Left renal pelvis (tissue), 4 donors: ENCODE measurements at places on chromosomes 7 and 10. TPM values are rescaled to one million over a fixed set of nuclear protein-coding genes. Genes with fewer than 3 reads are reported as not detected.

PRR15 gene
- 4.7 TPM for polyA plus RNA-seq

DNA sequence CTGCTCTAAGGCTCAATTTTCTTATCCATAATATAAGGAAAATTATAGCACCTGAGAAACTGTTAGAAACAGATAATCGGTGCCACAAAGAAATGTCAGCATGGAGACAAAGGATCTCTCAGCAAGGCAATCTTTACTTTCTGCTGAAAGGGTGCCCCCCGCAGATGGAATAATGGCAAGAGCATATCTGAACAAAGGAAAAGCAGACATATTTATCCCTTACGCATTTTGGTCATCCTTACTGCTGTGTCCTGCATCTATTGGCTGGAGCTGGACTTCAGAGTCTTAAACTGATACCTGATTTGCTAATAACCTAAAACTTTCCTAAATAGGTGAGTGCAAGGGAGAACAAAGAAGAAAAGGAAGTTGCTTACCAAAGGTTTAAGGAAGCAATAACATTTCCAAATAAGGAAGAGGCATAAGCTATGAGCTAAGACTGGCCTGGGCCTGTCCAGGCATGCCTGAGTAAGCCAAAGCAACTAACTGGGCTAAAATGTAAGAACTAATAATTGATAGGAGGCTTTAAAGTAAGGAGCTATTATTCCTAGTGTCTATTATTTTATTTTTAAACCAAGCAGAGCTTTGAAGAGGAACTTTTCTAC is 39.6 kb upstream of the ELMO1 start:
- DNase-seq: no peak

SNX13 gene
- 52.4 TPM for polyA plus RNA-seq

OR6B1 gene
- polyA plus RNA-seq: not detected

CYP17A1 gene
- polyA plus RNA-seq: 0.63 TPM

DNA sequence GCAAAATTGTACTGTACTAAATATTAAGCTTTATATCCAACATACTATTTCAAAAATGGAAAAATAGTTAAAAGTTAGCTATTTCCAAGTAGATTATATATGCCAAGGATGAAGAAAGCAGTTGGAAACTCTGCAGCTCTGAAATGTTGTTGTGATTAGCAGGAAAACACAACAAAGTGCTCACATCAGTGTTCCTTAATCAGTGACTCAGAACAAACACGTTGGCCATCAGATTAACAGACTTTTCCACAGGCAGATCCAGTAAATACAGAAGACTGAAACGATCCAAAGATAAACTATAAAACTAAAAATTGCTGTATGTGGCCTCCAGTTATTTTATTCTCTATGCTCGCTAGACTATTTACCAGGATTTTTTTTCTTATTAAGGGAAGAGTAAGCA is 99.6 kb upstream of the SEMA3D start:
- DNase-seq: no peak

GRCh38 chr7:45404622-45405021 is 169.5 kb upstream of the ADCY1 start:
- no peak for DNase-seq

BTRC gene
- 25.1 TPM for polyA plus RNA-seq

BAMBI gene
- polyA plus RNA-seq: 9.5 TPM

- no peak for DNase-seq
Observed at GRCh38 chr7:80624763-80625162, 13.7 kb upstream of the CD36 start.

GRCh38 chr10:127243490-127244272 is 47.3 kb upstream of the INSYN2A start:
- no peak for DNase-seq

- DNase-seq: no peak
Observed at GRCh38 chr10:128035557-128035973, 90.7 kb downstream of the MKI67 start.

ICA1 gene
- 33.3 TPM for polyA plus RNA-seq

DNA sequence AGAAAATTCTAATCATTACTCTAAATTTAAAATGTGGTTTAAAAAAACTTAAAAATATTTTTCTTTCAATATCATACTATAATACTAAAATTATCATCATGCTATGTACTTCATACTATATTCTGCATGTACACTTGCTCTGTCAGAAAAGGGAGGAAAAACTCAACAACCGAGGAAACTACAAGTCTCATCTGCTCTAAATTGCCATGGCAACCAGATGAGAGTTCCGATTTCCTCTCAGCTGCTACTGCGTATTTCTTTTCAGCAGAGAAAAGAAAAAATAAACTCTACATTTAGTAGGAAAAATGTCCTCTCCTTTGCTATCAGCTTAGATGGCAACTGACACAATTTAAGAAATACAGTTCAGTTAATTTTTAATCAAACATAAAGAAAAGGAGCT is 178.9 kb downstream of the SRPK2 start:
- DNase-seq: no peak

- no peak for DNase-seq
Observed at GRCh38 chr10:11215471-11215870, 197.8 kb downstream of the CELF2 start.

DNA sequence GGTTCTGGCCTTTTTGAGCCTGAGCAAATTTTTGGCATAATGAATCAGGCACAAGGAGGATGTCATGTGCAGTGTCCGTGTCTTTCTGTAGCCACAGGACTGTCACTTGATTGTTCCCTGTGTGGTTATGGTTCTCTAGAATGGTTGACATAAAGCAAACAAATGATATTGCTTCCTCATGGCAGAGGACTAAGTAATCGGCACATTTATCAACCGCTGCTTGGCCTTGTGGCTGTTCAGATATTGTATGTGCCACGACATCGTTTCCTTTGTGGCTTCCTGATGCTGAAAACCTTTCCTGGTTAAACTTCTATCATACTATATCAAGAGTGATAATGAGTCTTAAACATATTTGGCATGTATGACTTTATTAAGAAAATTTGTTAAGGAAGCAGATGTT is 598.8 kb downstream of the SUGCT start:
- no peak for DNase-seq

- no peak for DNase-seq
Observed at GRCh38 chr7:117688126-117688525, 185.1 kb downstream of the CTTNBP2 start.

DNA sequence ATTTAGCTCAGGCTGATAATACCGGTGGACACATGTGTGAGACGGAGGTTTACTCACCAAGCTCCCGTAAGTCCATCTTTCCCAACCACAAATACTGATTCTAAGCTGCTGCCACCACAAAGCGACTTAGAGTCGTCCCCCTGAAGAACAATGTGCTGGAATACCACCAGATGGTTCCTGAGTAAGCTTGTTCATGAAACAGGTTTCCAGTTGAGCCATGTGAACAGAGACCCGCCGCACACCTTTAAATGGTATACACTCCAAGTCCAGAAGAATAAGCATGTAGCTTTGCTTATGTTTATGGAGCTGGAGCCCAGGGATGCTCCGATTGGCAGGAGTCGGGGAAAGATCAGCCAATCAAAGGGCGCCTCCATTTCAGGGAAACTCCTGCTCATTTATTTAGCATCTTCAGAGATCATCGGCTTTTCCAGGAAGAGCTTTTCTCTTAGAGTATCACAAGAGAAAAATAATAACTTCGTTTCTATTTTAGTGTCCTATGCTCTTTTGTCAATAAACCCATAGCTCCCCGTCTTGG is 261.6 kb upstream of the AOAH start:
- DNase-seq: no peak

NME8 gene
- polyA plus RNA-seq: not detected

CPA2 gene
- 0.34 TPM for polyA plus RNA-seq

- DNase-seq: no peak
Observed at GRCh38 chr7:45149606-45150005, 8.0 kb upstream of the RAMP3 start.

DNA sequence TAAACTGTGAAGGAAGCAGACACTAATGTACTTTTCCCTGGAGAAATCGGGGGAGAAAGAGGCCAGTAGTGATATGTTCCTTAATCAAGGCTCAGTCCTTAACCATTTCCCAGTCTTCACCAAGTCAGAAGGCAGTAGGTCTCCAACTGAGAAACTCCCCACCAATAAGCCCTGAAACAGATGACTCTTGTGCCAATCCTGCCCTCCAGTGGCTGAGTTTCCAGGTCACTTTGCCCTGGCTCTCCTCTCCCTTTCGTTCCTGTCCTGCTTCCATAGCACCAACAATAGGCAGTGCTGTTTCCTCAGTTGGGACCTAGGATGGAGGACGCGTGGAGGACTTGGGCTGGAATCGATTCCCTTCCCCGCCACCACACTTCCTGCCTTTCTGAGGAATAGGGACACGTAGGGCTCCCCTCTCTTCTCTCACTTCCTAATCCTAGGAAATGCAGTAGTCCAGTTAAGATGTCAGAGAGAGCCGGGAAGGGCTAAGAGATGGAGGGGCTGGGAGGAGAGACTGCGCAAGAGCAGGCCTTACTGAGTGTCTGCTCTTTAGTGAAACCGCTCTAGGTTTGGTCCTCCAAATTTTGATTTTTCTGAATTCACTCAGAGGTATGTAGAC is 23.4 kb downstream of the ATOH7 start:
- no peak for DNase-seq

DNA sequence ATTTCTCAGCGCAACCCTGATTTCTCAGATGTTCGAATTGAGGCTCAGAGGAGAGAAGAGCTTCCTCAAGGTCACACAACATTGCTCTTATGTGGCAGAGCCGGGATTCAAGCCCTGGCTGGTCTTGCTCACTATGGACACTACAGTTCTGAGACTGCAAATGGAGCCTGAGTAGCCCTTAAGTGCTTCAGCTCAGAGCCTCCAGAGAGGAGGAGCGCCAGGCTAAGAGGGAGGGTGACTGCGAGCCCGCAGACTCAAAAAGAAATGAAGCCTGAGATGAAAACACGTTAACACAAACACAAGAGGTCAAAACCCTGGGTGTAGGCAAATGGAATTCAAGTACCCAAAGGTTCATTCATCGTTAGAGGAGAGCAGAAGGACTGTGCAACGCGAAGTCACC is 13.9 kb downstream of the ARHGAP22 start:
- no peak for DNase-seq

DNA sequence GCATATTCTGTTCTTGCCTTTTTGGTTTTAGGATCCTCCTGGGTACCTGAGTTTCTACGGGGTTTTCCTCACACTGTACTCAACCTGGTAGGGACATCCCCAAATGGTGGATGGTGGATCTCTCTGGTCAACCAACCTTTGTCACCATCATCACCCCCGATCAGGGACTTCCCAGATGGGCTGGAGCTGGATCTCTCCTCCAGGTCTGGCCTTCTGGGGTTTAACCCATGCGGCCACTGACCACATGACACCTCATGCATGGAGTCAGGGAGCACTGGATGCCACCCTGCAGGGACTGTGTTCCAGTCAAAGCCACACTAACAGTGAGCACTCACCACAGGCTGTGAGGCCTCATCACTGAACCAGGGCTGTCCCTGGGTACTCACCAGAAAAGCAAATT is 80.0 kb downstream of the CELF2 start:
- no peak for DNase-seq

NCF1 gene
- polyA plus RNA-seq: 2.0 TPM

KCNIP2 gene
- polyA plus RNA-seq: 4.1 TPM

- DNase-seq: no peak
Observed at GRCh38 chr7:110918949-110919548, 171.9 kb upstream of the LRRN3 start.

OPN4 gene
- not detected for polyA plus RNA-seq

- no peak for DNase-seq
Observed at GRCh38 chr7:23445326-23445725, 25.0 kb downstream of the IGF2BP3 start.
